ENCODE measurements at places on chromosomes 3 and 15.
A peak's percentile ranks its signal among the peaks of the same experiment; 100 is the strongest.

GRCh38 chr3:107574650-107575049 is 51.9 kb downstream of the BBX start:
- H3K4me1 ChIP-seq, result no peaks in the 10 kb centered on the region
- H3K4me3 ChIP-seq, result no peak overlapping the region
- peak; percentile 12 for DNase-seq
- no peaks in the 10 kb centered on the region for H3K27me3 ChIP-seq
- no peaks in the 10 kb centered on the region for H3K36me3 ChIP-seq
- no peak overlapping the region for H3K27ac ChIP-seq

DNA sequence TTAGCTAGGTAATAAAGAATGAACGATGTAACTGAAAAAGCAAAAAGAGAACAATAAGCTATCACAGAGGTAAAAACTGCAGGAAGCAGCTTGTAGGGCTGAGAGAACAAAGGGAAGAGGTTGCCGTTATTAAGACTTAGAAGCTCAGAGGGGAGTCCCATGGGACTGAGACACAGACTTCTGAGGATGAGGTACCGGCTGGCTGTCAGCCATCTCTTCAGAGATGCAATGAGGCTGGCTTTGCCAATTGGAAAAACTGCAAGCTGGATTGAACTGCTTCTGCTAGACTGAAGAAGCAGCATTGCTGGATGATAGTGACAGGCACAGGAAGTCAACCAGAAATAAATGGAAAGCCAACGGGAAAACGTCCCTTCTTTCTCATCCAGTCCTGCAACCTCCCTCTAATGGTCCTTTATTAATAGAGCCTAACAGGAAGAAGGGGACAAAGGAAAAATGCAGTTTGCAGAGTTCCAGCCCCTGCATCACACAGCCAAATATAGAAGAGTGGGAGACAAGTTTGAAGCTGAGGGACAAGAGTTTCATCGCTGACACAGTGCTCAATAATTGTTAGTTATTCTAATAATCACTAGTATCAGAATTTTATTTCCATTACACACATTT is 21.1 kb upstream of the KLHL6 start:
- no peak overlapping the region for H3K4me3 ChIP-seq
- no peaks in the 10 kb centered on the region for H3K4me1 ChIP-seq
- no peaks in the 10 kb centered on the region for H3K36me3 ChIP-seq
- no peak overlapping the region for H3K27ac ChIP-seq

GRCh38 chr3:114143817-114144216 is 35.0 kb downstream of the DRD3 start:
- H3K4me3 ChIP-seq, result no peak overlapping the region
- H3K27me3 ChIP-seq, result peaks cover 4% of the 10 kb centered on the region
- DNase-seq, result no peak
- no peak overlapping the region for H3K27ac ChIP-seq
- H3K36me3 ChIP-seq, result no peaks in the 10 kb centered on the region

DNA sequence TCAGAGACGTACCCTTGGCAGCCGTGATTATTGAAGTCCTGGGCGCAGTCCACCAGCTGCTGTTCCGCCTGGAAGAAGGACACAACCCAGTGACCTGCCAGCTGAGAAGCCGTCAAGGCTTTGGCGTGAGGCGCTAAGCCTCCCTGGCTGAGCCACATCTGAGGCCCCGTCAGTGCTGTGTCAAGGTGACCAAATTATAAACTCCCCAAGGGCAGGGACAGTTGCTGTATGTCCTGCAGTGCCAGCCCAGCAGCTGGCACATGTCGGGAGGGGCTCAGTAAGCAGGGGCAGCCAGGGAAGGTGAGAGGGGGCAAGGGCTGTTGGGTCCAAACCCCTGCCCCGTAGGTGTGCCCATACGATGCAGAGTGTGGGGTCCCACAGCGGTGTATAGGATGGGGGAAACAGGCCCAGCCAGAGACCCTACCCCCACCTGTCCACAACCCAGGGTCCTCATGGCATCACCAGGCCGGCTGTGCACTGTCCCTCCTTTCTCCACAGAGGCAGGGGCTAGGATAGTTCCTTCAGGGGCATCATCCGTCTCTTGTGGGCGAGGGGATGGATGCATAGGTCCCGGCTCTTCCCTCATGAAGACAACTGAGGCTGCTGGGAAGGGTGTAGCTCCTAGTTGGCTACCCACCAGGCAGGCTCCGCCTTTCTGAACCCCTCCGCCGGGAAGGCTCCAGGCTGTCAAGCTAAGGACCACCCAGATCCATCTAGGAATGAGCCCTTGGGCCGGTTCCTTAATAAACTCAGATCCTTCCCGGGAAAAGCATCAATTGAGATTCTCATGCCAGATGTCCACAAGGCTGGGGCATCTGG is 13.2 kb downstream of the CTSH start:
- no peaks in the 10 kb centered on the region for H3K36me3 ChIP-seq
- no peak for DNase-seq
- no peak overlapping the region for H3K4me3 ChIP-seq
- H3K4me1 ChIP-seq, result peaks cover 78% of the 10 kb centered on the region
- H3K27ac ChIP-seq, result peak overlapping the region; percentile 97

DNA sequence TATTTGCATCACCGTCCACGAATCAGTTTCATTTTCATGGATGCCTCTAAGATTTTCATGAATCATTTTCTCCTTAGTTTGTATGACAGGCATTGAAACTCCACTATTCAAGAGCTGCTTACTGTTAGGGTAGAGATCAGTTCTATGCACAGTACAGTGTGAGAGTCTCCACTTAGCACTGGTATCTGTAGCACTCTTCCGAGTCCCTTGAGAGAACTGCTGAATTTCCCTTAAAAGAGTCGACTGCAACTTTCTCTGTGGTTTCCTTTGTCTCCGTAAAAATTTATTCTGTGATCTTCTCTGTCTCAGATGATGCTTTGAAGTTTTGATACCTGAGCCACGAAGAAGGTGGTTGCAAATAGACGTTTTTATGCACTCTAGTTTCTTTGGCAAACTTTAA is 14.8 kb downstream of the GTPBP8 start:
- peaks cover 51% of the 10 kb centered on the region for H3K36me3 ChIP-seq
- DNase-seq, result no peak
- H3K27me3 ChIP-seq, result no peaks in the 10 kb centered on the region

- H3K4me1 ChIP-seq, result no peaks in the 10 kb centered on the region
- no peak overlapping the region for H3K4me3 ChIP-seq
- no peaks in the 10 kb centered on the region for H3K36me3 ChIP-seq
- peak; percentile 15 for DNase-seq
These were observed 23.7 kb downstream of the ALPK3 start for GRCh38 chr15:84840741-84841429.

DNA sequence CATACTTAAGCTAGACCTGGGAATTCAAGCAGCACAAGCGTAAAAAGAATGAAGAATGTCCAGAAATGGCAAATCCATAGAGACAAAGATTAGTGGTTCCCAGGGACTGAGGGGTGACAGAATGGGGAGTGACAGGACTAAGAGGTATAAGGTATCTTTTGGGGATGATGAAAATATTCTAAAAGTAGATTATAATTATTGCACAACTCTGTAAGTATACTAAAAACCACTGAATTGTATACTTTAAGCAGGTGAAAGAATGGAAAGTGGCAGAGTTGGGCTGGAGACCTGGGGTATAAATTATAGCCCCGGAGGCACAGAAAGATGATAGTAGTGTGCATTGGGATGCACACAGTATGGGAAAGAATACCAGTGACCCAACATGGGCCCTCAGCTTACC is 5.6 kb downstream of the BRK1 start:
- peaks cover 3% of the 10 kb centered on the region for H3K36me3 ChIP-seq
- no peak overlapping the region for H3K27ac ChIP-seq
- peaks cover 3% of the 10 kb centered on the region for H3K4me1 ChIP-seq
- H3K4me3 ChIP-seq, result no peak overlapping the region
- DNase-seq, result no peak
